Lower leg skin (tissue), 4 donors: ENCODE measurements at places on chromosomes 6 and 20.

GRCh38 chr6:43622541-43622940 lies 6.5 kb downstream of the GTPBP2 start:
- peak; percentile 36 for DNase-seq

GRCh38 chr6:166244353-166245045 lies 63.7 kb downstream of the PRR18 start:
- no peak for DNase-seq

DNA sequence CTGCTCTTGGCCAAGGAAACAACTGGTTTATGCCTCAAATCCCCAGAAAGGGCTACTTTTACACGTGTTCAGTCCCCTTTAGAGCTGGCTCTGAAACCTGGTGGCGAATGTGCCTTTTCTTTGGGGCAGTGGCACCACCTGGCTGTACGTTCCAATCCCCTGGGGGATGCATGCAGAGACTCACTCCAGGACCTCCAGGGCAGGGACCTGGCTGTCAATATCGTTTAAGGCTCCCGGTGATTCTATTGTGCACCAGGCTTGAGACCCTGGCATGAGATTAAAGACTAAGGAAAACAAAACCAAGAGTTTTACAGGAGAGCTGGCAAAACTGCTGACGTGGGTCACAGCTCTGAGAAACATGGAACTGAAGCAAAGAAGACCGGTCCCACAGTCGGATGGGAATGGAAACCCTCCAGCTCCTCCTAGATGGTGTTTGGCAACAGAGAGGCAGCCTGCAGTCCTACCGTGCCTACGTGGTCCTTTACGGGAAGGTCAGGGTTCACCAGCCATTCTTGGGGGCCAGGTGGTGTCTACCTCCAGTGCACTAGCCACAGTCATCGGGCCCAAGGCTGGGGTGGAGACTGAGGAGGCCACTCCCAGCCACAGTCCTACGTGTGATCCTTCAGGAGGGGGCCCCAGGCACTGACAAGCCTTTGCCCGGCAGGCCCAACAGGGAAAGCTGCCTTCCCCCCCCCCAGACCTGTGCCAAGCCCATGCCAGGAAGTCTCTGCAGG lies 203.3 kb upstream of the CST7 start:
- DNase-seq: no peak

- DNase-seq: no peak
These were observed 369.0 kb downstream of the SYNE1 start for GRCh38 chr6:152267967-152268845.

- DNase-seq: peak; percentile 24
These were observed at the start of gene LRFN2 for GRCh38 chr6:40587240-40588069. TSS of gene LRFN2 (minus strand) at chr6:40587364.
